Mucosa of gallbladder (tissue), 1 donor: ENCODE measurements at places on chromosomes 6 and 20. TPM values are rescaled to one million over a fixed set of nuclear protein-coding genes. Genes with fewer than 3 reads are reported as not detected.

Gene ADGRB3
- 2.0 TPM for total RNA-seq

Gene HLA-DRB5
- 48.0 TPM for total RNA-seq

Gene TMEM151B
- total RNA-seq: 0.12 TPM

Gene CCN6
- not detected for total RNA-seq

Gene IL17F
- total RNA-seq: not detected

Gene SYCP2
- 9.5 TPM for total RNA-seq

Gene UNC5CL
- total RNA-seq: 26.4 TPM

DNA sequence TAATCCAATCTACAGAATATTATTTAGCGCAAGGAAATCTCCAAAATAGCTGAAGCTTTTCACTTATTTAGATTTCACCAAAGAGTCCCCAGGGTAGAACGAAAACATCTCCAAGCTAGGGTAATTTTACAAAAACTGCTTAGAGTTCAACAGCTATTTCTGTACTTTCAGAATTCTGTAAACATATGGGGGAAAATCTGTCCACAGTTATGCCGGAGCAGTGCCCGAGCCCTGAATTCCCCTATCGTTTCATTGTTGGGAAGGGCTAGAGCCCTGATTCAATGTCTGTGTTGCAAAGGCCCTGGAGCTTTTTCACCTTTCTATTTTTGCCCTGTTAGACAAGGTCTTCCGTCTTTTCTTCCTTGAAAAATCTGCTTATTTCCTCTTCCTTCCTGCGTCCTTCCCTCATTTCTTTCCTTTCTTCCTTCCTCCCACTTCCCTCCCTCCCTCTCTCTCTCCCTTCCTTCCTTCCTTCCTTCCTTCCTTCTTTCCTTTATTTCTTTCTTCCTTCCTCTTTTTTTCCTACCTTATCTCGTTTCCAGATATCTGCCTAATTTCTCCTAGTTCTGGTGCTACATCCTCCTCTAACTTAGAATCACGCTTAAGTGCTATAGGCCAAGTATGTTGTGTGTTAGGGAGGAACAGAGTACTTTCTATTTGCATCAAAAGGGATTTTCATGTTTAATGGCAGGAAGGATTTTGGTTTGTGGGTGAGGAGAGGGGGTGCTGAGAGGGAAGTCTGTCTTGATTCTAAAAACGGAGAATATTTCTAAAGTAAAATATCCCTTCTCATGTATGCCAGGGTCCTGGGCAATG, 122.5 kb upstream of the BMP2 start:
- DNase-seq: no peak

DNA sequence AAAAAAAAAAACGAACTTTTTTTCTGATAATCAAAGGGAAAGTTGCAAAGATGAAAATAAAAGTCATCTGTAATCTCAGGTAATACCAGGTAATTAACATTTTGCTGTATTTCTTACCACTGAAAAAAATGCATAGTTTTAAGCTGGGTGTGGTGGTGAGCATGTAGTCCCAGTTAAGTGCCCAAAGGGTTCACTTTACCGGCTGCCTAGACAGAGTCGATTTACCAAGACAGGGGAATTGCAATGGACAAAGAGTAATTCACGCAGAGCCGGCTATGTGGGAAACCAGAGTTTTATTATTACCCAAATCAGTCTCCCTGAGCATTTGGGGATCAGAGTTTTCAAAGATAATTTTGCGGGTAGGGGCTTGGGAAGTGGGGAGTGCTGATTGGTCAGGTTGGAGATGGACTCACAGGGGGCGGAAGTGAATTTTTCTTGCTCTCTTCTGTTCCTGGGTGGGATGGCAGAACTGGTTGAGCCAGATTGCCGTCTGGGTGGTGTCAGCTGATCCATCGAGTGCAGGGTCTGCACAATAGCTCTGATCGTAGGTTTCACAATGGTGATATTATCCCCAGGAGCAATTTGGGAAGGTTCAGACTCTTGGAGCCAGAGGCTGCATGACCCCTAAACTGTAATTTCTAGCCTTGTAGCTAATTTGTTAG, 51.9 kb downstream of the RPF2 start:
- no peak for DNase-seq

DNA sequence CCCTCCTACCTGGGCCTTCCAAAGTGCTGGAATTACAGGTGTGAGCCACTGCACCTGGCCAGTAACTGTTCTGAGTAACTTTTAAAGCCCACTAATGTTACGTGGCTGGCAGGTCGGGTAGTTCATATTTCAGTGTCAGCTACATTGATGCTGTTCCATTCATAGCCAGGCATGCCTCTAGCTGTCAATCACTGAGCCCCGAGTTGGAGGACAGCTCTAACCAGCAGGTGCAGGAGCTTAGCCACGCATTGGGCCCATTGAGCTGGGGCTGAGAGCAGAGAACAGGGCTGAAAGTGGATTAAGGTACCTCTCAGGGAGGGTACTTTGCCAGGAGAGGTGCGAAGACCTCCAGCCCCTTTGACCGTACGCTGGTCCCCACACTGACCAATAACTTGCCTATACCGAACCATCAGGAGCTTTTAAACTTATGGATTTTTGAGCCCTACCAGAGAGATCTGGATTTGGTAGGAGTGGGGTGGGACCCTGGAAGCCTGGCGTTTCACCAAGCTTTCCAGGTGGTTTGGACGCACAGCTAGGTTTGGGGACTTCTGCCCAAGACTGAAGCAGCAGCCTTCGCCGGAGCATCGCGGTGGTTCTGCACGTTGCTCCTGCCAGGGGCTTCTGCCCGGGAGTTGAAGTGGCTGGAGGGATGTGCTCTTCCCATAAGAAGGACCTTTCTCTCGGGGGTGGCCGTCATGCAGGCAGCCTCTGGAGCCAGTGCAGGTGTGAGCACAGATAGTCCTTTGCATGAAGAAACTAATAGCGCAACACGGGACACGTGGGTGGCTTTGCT, 82.6 kb downstream of the SERAC1 start:
- no peak for DNase-seq

DNA sequence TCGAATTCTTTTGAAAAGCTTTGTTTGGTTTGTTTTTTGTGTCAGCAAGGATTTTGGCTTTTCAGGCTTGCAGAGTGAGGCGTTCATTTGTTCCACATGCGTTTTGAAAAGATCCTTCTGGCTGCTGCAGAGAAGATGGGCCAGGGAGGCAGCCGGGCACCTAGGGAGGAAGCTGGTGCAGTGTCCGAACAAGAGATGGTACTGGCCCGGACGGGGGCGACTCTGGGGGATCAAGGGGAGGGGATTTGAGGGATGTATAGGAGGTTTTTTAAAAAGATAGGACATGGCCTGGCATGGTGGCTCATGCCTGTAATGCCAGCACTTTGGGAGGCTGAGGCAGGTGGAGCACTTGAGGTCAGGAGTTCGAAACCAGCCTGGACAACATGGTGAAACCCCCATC, 55.3 kb downstream of the DLGAP4 start:
- DNase-seq: no peak

GRCh38 chr6:83432636-83433035, 1.8 kb upstream of the ME1 start:
- DNase-seq: no peak

DNA sequence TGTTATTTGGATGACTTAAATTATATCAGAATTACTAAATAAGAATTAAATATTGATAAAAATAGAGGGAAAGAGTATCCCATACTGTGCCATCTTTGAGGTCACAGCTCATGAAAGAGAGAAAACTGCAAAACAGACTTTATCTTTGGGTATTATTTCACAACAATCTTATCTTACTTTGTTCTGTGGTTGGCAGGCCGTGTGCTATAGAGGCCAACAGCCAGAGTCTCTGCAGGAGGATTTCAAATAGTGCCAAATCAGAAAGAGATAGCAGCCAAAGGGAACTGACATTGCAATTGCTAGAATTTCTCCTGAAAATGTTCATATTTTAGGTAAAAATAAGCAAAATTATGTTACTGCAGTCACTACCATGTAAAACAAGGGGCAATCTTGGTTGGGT, 354.2 kb downstream of the GRIK2 start:
- no peak for DNase-seq

GRCh38 chr20:48483334-48484066, 344.3 kb downstream of the PREX1 start:
- DNase-seq: no peak

- peak; percentile 20 for DNase-seq
Measured at GRCh38 chr6:89999154-89999553, 104.9 kb downstream of the GJA10 start.

- no peak for DNase-seq
Measured at GRCh38 chr6:15456422-15456821, 206.4 kb downstream of the DTNBP1 start.

GRCh38 chr6:145603424-145603833, 131.9 kb downstream of the EPM2A start:
- no peak for DNase-seq

GRCh38 chr20:31695849-31696804, 26.5 kb downstream of the BCL2L1 start:
- DNase-seq: peak; percentile 24

DNA sequence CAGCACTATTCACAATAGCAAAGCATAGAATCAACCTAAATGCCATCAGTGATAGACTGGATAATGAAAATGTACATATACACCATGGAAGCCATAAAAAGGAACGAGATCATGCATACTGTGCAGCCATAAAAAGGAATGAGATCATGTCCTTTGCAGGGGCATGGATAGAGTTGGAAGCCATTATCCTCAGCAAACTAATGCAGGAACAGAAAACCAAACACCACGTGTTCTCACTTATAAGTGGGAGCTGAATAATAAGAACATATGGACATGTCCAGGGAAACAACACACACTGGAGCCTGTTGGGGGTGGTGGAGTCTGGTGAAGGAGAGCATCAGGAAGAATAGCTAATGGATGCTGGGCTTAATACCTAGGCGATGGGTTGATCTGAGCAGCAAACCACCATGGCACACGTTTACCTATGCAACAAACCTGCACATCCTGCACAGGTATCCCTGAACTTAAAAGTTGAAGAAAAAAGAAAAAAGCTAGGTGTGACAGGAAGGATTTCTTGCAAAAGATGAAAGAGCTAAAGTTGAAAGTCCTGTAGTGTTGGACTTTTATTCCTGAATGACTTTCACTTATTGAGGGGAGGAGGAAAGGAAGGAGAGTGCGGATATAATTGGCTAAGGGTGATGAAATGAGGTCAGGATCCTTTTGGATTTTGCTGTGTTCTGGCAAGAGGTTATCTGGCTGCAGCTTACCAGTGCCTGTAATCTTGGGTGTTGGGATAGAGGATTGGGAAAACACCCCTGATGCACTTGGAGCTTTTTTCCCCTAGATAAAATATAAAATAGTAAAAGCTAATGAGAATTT, 8.5 kb downstream of the TRMT11 start:
- no peak for DNase-seq

GRCh38 chr6:158223926-158224325, 55.8 kb downstream of the GTF2H5 start:
- DNase-seq: no peak

- DNase-seq: no peak
Measured at GRCh38 chr6:154583546-154584188, 73.2 kb upstream of the CNKSR3 start.
